Germinal center (tissue), 1 donor: ENCODE measurements at places on chromosomes 3 and 15.

- no peak for DNase-seq
Observed at GRCh38 chr15:73732930-73733329, 20.2 kb downstream of the INSYN1 start.

GRCh38 chr3:133712017-133712416 lies 34.2 kb upstream of the TF start:
- DNase-seq: no peak

- DNase-seq: no peak
Observed at GRCh38 chr3:48519277-48519643, 15.3 kb upstream of the SHISA5 start.

DNA sequence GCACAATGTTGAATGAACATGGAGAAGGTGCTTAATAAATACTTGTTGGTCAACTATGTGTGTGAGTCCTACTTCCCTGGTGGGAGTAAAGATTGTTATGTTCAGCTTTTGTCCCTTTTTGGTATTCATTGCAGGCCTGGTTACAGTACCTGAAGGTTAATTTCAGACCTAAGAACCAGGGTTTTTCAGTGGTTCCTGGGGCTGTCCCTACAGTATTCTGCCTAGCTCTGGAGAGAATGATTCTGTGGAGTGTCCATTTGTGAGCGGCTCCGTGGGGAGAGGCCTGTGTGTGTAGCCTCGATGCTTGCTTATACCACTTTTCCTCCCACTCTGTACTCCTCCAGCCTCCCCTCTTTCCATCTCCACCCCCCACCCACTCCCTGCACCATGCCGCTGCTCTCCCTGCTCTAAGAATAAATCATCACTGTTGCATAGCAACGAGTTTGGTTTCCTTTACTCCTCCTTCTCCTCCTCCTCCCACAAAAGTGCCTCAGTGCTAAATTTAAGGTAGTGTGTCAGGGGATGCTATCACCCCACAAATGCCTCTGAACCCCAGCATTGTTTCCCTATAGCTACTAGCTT lies 150.6 kb upstream of the ROPN1 start:
- no peak for DNase-seq

DNA sequence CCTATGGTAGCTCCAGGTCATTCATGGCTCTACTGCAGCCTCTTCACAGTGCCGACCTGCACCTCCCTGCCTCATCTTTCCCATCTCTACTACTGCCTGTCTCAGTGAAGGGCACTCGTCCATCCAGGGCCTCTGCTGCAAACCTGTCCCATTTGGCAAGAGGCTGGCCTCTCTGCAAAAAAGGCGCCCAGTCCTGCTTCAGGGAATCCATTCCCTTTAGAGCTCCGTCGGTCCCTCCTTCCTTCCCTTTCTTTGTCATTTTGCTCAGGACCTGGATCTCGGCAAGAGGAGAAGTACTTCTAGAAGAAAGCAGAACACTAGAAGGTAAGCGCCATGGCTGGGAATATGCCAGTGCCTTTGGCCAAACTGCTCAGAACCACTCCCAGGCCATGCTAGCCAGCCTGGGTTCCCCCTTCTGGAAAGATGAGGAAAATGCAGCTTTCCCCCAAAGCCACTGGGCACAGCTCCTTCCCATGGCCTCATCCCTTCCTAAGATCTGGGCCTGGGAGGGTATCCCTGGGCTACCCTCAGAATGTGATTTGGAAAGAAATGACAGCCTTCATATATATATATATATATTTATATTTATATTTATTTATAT lies 6.4 kb upstream of the ISL2 start:
- DNase-seq: no peak

DNA sequence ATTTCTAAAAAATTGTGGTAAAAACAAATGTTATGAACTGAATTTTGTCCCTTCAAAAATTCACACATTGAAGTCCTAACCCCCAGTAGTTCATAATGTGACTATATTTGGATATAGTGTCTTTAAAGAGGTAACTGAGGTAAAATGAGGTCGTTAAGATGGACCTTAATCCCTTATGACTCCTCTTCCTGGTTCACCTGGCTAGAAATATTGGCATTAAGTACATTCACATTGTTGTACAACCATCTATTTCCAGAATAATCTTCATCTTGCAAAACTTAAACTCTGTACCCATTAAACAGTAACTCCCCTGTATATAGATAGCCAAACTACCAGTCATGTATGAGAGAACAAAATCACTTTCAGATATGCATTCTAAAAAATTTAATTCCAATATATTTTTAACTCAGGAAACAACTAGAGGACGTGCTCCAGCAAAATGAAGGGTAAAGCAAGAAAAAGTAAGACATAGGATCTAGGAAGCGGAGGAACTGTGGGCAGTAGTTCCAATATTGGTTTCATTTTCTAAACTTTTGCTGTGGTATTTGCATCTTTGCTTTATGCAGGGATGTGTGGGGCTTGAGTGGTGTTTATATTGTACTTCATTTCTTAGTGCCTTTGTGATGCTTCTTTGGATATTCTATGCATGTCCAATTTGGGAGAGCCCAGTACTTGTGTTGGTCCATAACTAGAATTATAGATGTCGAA lies 36.7 kb upstream of the IL20RB start:
- DNase-seq: no peak

DNA sequence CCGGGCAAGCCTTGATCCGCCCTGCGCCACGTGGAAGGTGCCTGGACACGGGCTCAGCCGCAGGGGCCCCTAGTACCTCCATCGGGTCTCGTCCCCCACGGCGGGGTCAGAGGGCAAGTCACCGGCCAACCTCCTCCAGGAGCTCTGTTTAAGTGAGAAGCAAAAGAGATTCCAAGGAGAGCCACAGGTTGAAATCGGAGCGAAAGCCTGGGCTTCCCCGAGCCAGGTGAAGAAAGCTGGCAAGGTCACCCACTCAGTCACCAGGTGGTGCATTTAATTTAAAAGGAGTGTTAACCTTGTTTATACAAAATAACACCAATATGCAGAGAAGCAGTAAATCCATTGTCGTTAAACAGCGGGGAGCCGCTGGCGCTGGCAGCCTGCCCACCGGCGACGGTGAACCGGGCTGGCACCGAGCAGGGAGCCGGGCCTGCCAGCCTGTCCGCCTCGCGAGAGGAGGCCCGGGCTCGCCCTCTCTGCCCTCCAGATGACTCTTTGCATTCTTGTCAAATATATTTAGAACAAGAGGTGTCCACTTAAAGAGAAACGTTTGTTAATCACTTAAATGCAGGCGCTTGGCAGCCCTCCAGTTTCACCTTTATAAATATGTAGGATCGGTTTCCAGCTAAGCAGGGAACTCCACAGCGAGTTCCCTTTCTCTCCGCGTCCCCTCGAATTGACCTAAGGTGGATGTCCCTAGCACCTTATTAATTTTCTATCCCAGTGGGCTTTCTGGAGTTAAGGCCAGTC lies 277.3 kb upstream of the NR2F2 start:
- no peak for DNase-seq

- no peak for DNase-seq
Observed at GRCh38 chr15:100174904-100175275, 166.9 kb downstream of the ADAMTS17 start.
